Naive thymus-derived CD8-positive, alpha-beta T cell (primary cell): ENCODE measurements at places on chromosomes 13 and 19.

DNA sequence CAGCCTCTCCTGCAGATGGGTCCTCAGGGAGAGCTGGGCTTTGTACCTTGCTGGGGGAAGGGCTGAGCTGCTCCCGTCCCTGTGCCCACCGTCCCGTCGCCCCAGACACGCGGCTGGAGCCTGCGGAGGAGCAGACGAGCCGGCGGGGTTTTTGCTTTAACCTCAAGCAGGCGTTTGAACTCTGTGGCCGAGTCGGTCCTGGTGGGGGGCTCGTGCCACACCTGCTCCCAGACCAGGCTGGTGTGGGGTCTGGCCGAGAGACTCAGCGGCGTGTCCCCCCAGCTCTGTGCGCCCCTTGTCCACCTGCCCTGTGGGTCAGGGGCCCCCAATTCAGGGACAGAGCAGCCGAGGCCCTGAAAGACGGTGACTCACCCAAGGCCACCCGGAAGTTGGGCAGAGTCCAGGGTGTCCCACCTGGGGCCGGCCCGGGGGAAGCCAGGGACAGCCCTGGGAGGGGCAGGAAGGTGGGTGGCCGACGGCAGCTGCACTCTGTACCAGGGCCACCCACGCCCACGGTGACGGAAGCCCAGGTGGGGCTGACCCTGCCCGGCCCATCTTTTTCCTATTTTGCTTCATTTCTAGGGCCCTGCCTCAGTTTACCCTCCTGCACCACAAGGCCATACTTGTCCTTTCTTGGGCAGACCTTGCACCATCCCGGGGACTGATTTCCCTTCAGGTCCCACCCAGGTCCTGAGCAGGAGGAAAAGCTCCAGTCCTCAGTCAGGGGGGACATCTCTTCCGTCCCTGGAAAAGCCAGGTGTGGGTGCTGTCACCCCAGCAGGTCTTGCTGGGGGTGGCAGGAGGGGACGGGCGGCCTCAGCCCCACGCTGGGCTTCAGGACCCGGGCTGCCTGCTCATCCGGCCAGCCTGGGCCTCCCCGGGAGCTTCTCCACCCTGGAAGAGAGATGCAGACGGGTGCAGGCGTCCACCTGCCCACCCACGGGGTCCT is 5.3 kb downstream of the EFNA2 start:
- no peak for DNase-seq

- DNase-seq = no peak
These were observed 245.1 kb downstream of the KCTD12 start for GRCh38 chr13:76641056-76641455.

GRCh38 chr19:47353307-47353712 is 4.2 kb downstream of the DHX34 start:
- no peak for DNase-seq

- no peak for DNase-seq
These were observed 1.4 kb downstream of the SH2D3A start for GRCh38 chr19:6765738-6766356.

DNA sequence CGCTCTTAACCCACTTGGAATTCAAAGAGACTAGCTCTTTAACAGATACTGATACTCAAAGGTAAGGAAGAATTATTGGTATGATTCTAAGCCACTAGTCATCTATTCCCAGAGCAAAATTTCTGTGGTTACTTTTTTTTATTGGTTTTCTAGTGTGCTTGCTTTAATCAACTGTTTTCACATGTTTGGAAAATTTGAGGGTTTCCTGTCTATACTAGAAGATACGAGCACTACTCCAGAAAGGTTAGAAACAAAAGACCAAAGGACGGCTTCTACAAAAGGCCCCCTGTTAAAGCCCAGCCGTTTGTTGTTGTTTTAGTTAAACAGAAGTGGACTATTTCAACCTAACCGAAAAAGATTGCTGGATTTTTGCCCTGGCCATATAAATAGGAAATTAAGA is 18.5 kb upstream of the LPAR6 start:
- no peak for DNase-seq

- no peak for DNase-seq
These were observed 207.1 kb upstream of the SLITRK6 start for GRCh38 chr13:86006317-86006716.

DNA sequence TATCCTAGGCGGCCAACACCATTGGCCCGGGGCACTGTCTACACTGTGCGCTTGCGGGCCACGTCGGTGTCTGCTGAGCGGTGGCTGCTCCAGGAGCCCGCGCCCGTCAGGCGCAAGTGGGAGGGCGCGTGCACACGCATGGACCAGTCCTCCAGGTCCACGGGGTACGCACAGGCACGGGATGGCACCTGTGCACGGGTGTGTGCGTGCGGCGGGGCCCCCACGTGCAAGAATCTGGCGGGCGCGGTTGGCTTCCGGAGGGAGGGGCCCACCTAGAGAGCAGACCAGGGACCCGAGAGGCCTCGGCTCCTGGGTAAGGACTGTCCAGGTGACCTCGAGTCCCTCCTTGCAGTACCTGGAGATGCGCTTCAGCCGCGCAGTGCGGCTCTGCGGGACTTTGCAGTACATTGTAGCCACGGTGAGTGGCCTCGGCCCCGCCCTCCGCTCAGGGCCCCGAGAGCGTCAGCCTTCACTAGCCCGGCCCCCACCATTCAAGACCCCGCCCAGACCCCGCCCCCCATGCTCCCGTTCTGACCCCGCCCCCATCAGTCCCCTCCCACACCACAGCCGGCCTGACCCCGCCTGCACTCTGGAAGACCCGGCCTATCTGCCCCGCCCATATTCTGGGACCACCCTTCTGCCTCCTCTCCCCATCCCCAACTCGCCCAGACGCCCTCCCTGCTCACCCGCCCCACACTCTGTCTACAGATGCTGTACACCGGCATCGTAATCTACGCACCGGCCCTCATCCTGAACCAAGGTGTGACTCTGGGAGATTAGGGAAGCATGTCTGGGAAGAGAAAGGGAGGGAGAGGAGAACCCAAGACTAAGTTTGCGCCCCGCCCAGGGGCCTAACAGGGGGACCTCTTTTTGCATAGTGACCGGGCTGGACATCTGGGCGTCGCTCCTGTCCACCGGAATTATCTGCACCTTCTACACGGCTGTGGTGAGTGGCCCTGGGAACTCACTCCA is 2.3 kb downstream of the SLC5A5 start:
- DNase-seq = peak; percentile 64

DNA sequence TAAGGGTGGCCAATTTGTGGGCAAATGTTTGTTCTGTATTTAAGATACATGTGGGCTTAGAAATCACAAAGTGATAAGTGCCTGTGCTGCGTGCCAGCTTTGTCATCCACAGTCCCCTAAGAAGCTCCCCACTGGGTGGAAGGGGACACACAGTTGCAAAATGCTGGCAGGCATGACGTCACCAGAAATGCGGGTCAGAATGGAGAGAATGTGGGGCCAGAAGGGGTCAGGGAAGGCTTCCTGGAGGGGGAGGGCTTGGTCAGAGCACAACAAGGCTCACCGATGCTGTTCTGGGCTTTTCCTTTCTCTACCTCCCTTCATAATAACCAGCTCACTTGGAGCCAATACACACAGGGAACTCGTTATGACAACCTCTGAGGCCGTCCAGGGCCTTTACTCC is 207.3 kb downstream of the URI1 start:
- DNase-seq = no peak

DNA sequence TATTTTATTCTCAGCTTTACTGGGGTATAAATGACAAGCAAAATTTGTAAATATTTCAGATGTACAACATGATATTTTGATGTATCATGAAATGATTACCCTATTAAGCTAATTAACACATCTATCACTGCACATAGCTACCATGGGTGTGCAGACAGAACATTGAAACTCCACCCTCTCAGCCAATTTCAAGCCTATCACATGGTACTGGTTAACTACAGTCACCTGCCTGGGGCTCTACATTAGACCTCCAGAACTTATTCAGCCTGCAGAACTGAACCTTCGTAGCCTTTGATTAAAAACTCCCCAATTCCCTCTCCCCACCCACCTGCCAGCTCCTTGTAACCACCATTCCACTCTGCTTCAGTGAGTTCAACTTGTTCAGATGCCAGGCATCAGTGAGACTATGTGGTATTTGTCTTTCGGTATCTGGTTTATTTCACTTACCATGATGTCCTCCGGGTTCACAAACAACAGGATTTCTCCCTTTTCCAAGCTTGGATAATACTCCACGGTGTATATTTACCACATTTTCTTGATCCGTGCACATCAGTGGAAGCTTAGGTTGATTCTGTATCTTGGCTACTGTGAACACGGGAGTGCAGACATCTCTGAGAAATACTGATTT is 19.2 kb downstream of the RAB20 start:
- DNase-seq = no peak

- no peak for DNase-seq
These were observed 323.1 kb downstream of the ZNF536 start for GRCh38 chr19:30695171-30695875.

- no peak for DNase-seq
These were observed 35.1 kb downstream of the ATP4B start for GRCh38 chr13:113622791-113623490.

DNA sequence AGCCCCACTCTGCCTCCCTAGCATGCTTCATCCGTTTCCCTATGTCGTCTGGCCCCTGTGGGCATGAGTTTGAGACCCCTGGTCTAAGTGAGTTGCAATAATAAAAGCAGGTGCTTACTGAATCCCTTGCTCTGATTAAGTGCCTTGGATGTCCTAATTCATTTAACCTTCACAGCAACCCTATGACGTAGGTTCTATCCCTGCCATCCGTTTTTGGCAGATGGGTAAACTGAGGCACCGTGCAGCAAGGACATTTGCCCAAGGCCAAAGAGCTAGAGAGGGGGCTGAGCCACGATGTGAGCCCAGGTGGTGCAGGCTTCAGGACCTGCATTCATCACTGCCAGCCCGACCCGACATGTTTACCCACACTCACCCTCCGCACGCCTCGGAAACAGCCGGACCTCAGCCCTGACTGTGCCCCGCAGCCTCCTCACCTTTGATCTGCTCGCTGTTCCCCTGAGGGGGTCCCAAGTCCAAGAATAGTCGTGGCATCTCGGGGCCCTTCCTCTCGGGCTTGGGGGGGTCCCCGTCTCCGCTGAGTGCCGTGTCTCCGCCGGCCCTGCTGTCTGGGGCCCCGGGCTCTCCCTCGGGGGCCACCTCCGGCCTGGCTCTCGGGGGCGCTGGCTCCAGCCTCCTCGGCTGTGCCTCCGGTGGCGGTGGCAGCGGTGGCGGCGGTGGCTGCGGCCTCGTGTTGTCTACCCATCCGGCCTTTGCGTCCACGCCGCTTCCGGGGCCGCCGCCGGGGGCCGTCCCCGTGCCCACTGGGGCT is 14.5 kb downstream of the LMTK3 start:
- DNase-seq = no peak

GRCh38 chr13:114320065-114320464 is 5.8 kb downstream of the CHAMP1 start:
- DNase-seq = no peak

- no peak for DNase-seq
These were observed 1752.2 kb upstream of the PCDH20 start for GRCh38 chr13:63167699-63168337.

GRCh38 chr13:104314926-104315535 is 1248.8 kb upstream of the SLC10A2 start:
- DNase-seq = no peak

DNA sequence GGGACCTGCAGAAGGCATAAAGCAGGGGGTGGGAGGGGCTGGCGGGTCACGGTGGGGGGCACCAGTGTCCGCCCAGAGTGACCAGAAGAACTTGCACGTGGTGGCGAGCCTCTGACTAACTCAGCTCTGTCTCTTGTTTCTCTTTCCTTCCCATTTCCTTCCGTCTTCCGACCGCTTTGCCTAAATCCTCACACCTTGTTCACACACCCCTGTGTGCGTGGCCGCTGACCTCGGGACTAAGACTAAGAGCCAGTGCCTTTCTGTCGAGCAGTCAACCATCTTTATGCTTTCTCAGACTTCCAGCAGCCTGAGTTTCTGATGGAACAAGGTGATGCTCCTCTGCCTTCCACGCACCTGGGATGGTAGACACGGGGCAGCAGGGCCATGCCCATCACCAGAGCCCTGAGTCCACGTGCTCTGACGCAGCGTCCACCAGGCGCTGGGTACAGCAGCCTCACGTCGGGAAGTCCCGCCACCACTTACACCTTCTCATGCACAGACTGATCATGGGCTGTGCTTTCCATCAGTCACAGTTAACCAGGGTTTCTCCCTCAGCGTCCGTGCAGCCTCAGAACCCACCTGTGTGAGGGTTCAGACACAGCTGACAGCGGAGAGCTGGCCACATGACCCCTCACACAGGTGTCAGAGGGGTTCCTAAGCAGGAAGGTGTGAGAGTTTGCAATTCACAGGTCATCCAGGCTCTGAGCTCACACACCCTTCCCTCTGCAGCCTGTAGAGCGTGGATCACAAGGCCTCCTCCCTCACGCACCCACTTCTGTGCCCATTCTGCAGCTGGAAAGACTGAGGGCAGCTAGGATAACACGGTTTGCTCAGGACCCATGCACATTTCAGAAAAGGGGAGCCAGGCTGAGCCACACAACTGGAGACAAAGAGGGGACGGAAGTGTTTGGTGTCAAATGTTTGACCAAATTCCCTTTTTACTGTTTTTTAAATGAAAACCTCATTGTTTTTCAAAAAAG is 90.7 kb upstream of the MCF2L start:
- no peak for DNase-seq

DNA sequence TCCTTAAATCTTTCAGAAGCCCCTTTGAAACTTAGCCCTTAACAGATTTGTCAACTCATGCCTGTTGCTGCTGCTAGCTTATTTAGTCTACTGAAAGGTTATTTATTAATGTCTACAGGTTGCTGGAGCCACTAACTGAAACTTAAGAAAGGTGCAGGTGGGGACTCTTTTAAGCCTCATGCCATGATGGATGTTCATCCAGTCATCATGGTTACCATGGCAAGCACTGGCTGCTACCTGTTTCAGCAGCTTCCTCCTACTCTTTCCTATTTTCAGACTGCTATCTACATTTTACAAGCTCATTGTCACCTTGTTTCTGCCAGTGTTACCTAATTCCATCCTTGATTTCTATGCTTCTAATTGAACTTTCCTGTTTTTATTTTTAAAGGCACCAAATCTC is 27.1 kb downstream of the DGKH start:
- no peak for DNase-seq

GRCh38 chr13:79673310-79673992 is 192.5 kb downstream of the NDFIP2 start:
- DNase-seq = no peak

DNA sequence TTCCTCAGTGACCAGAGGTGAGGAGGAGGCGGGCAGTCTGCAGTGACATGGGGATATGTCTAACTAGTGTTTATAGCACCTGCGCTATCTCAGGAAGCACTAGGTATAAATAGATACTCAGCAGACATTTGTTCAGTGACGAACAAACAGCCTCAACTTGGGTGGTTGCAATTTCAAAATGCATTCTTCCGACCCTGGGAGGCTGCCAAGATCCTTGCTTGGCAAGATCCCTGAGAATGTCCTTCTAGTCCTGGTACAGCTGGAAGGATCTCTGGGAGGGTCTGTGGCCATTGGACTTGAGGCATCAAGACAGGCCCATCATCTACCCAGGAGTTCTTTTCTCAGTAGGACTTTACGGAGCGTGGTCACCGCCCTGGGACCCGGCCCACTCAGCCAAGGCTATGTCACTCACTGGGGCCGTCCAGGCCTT is 299.5 kb downstream of the ZNF536 start:
- no peak for DNase-seq

GRCh38 chr19:1938071-1938470 is 2.9 kb upstream of the CSNK1G2 start:
- no peak for DNase-seq
